GM12891 (cell line): ENCODE measurements at places on chromosomes 1 and 21.

DNA sequence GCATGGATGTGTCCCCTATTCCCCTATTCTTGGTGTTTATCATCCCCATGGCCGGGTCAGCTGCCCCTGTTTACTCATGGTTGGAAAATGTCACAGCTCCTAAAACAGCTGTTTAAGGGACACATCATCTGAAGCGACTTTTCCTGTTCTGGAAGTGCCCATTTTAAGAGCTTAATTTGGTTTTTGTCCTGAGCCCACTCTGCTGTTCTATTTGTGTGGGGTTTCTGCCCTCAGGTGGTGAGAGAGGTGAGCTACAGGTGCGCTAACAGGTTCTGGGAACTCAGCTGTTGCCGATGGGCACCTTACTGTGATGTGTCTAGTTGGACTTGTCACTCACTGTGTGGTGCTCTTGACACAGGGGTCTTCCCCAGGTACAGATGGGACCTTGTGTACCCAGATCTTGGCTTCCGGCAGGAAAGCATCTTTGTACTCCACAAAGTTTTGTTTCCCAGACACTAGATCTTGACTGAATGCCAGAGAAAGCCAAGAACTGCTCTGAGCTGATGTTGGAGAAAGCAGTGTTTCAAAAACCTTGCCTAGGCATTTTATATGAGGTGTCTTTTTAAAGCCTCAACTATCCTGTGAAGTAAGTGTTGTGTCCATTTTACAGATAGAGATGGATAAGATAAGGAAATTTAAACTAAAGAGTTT is 59.0 kb upstream of the CD1D start:
- DNase-seq: no peak

- DNase-seq: no peak
These were observed 41.0 kb upstream of the ZNF326 start for GRCh38 chr1:89953929-89954328.

GRCh38 chr1:81392526-81393226 is 408.1 kb upstream of the ADGRL2 start:
- no peak for DNase-seq

- DNase-seq: no peak
These were observed 5.8 kb downstream of the SDC3 start for GRCh38 chr1:30902593-30903290.

DNA sequence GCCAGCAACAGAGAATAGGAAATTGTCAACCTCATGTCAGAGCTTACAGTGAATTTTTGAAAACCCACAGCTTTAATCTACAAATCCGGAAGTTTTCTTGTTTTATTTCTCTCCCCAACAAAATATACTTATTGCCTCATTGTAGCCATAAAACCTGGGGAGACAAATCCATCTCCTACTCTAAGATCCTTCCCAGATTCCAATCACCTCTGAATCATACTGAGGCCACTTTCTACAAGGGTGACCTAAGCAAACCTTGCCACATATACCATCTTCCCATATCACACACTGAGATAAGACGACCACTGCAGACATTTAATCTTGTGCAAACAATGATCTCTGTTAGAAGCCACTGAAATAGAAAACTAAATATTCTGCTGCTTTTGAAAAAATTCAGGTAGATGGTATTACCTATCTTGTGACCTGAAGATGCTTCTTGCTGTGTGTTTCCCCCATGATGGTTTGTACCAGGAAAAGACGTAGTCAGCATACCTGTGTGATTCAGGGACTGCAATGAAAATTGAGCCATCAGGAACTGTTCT is 171.5 kb upstream of the DUSP10 start:
- no peak for DNase-seq

DNA sequence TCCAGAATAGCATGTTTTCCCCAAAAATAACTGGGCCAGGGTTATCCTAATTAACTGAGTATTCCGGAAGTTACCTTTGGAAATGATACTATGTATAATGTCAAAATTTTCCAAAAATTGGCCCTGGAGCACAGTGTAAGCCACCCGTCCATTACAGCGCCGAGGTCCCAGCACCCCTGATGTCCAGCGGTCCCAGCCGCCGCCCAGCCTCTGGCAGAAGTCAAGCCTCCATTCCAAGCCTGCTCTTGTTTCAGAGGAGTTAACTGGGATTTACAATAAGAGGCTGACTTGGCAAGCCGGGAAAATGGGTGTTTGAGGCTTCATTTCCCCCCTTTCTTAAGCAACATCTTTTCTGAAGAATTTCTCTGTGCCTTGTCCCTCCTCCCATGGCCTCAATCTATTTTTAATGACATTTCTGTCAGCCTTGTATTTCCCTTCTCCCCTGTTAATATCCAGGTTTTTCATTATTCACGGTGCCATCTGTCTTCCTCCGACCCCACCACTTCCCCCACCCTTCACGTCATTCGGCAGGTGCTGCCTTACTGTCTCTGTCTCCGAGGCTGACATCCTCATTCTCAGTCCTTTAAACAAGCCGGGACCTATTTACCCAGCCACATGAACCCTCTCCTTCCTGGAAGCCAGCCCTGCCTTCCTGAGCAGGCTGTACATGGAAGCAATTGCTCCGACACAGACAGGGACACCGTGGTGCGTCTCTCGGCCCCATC is 490.9 kb downstream of the NPHP4 start:
- DNase-seq: no peak

GRCh38 chr1:52195161-52195560 is 53.3 kb downstream of the ZFYVE9 start:
- no peak for DNase-seq

DNA sequence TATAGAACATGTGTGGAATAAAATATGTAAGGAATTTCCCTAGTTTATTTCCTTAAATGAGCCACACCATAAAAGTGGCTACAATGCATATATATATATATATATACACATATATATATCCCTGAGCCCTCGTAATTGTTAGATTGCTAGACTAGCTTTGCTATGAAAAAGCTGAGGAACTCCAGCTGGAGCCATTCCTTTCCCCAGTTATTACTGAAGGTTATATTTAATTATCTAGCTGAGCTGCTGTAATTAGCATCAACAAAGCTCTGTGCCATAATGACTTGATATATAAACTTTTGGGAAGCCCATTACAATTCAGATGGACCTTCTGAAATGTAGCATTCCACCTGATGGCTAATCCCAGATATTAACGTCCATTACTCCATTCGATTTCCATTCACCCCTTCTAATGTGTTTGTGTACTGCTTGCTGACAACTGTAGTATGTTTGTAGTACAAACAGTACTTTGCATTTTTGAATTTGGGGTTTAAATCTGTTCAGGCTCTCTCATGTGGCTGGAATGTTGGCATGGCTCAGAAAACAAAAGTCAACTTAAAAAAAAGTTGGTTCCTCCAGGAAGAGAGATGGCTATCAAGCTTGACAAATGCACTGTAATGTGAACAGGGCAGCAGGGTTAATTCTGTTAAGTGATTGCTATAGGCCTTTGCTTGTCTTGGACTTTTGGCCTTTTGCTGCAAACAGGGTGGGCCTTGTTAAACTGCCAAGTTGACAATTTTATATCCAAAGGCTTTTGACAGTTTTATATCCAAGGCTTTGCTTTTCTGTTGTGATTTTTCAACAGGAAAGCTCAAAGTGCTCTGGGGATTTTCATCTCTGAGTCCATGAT is 170.0 kb downstream of the LTN1 start:
- no peak for DNase-seq

DNA sequence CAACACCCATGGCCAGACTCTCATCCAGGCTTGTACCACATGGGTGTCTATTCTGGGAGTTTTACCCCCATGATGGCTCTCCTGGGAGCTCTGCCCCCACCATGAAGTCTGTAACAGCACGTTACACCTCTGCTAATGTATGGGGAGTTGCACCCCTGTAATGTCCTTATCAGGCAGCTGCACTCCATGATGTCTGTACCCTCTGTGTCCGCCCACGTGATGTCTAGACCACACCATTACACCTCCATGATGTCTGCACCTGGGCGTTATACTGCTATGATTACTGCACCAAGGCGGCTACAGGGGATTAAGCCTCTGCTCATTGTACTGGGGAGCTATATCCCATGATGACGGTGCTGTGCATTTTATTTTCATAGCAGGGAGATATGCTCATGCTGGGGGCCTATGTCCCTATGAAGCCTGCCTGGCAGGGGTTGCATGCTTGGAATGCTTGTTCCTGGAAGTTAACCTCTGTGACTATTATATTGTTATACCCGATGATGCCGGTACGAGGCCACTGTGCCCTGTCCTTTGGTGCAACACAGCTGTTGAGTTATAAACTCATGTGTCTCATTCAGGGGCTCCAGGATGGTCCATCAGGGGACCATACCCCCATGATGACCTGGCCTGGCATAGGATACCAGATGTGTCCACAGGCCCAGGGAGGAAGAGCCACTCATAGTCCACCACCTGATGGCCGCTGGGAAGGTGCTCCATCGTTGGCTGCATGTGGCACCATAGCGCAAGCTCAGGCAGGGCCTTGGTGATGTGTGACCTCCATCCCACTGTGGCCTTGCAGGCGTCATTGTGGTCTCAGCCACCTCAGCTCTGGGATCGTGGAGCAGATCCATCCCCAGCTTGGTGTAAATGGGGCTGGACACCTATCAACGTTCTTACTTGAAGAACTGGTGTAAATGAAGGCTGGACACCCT is 12.1 kb downstream of the PTPRF start:
- no peak for DNase-seq

DNA sequence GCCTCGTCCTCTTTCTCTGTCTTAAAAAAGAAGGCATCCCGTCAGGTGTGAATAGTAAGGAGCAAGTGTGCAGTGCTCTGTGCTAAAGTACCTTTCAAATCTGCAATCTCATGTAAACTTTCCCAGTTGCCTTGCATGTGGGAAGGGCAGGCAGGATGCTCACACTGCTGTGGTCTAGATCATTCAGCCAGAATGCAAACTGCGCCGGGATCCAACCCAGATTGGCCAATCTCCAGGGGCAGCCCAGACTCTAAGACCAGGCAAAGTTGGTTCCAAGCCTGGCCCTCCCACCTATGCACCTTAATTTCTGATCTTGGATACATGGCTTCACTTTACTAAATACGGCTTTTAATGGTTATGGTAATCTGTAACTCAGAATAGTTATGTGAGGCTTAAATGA is 3.2 kb upstream of the MAP1LC3C start:
- no peak for DNase-seq

DNA sequence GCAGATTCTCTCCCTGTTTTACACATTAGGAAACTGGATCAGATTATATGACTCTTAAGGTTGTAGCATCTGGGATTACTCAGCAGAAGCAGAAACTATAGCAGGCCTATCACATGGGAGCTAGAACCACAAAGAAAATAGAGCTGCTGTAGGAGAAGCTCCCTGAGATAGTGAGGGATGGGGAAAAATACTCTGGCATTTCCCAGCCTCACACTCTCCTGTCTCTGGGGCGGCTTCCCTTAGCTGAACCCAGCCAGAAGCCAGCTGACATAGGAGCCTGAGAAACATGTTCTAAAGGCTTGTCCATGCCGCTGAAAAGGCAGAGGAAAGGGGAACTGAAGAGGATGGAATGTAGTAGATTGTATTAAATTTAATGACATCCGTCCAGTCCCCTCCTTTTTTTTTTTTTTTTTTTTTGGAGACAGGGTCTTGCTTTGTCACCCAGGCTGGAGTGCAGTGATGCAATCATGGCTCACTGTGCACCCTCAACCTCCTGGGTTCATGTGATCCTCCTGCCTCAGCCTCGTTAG is 76.8 kb upstream of the DNAJC6 start:
- no peak for DNase-seq

DNA sequence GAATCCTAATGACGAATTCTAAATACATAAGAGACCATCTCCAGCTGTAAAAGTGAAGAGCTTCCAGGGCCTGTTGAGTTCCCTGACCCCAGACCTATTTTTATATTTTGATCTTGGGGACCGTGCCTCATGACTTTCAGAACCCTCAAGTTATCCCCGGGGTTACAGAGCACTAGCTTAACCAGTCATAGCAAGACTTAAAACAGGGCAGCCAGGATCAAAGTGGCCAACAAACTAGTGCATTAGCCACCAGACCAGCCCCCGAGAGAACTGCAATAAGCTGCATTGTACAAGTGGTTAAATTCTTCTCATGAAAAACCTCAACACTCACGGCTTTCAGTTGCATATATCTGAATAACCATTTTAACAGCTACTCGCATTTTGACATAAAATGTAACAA is 183.0 kb downstream of the BARHL2 start:
- no peak for DNase-seq
